ENCODE measurements at places on chromosomes 2 and 18.

DNA sequence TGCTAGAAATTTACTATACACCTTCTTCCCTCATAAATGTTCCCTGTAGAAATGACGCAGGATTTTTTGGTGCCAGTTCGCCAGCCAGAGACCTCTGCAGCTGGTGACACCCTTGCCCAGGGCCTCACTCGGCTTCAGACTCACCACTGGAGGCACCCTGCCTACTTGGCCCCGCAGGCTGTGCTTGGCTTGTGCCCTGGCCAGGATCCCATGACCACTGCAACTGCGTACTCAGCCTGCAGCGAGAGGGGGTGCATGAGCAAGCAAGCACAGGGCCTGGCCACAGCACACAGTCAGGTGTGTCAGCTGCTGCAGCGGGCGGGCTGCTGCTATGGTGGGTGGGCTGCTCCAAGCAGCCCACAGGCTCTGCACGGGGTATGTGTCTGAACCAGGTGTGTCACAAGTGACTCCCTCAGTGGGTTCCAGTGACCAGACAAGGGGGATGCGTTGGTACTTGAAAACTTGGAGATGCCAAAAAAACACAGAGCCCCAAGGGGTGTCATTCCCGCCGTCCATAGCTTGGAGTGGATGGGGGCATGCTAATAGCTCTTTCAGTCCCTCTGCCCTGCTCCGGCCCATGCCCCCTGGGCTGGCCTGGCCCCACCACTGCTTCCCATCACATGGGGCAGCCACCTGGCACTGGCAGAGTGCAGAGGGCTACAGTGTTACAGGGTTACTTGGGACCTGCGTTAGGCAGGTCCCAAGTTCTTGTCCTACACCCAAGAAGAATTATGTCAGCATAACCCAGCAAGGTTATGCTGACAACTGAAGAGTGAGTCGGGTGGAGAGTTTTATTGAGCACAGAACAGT, 46.6 kb upstream of the TANC1 start:
- no peak for DNase-seq

DNA sequence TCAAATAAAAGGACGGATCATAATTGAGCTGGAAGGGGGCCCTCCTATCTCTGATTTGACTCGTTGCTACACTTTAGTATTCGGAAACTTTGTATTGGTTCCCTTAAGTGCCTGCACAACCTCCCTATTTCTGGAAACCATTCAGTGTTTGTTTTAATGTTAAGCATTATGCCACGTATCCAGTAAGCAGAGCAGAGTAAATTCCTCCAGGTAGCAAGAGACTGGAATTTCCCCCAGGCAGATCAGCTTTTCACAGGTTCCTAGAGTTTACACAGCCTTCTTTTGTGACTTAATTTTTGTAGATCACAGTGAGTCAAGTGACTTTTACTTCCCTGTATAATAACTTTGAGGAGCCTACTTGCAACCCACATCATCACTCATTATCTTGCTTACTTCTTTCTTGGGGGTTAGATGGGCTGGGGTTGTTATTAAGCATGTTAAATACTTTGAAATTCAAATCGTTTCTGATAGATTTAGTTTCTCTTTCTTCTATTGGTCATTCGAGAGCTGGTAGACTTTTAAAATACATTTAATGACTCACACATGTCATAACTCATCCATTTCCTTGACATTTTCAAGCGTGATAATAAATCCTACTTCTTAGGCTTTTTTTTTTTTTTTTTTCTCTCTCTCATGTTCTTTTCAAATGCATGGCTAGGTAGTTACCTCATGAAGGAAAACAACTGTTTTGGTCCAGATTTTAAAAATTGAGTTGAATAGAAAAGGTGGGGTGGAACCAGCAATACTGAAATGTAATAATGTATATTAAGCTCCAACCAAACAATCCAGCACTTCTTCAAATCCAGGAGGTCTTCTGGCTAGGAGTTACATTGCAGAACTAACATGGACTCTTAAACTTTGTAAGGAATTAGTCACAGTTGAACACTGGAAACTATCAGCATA, 219.3 kb downstream of the NEDD4L start:
- DNase-seq = no peak

DNA sequence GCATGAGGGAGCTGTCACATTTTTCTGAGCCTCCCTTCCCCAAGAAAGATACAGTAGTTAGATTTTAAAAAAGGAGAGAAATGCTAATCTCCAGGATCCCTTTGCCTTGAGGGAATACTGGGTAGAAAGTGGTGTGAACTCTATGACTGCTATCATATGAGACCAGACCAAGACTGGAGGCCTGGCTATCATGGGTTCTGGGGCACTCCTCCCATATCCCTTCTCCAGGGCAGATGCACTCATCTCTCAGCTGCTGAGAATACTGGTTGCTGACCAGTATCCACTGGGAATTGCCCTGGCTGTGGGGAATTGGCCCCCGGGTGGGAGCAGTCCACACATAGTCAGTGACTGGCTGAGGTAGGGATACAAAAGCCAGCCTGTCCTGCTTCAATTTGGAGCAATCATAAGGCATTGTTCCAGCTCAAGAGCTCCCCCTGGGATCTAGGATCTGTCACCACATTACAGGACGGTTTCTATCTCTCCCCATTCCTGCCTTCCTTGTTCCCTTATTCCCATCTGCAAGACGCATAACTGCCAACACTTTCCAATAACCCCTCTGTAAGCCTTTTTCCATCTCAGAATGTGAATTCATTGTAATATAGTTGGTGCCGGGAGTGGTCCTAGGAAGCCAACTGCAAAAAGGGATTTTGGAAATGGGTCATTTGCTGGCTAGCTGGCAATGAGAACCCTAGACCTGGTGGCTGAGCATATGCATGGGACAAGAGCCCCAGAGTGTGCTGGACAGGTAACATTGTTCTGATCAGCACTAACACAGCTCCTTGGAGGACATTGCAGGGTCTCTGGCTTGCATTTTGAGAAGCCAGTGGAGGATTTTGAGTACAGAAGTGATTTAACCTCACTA, 35.4 kb upstream of the REEP1 start:
- DNase-seq = no peak

DNA sequence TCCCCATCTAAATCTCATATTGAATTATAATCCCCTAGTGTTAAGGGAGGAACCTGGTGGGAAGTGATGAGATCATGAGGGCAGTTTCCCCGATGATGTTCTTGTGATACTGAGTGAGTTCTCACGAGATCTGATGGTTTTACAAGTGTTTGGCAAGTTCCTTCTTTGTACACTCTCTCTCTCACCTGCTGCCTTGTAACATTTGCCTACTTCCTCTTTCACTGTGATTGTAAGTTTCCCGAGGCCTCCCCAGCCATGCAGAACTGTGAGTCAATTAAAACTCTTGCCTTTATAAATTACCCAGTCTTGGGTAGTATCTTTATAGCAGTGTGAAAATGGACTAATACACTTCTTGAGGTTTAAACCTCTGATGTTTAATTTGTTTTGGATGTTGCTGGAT, 177.5 kb downstream of the CD8B2 start:
- no peak for DNase-seq

GRCh38 chr2:191869178-191869577, 22.3 kb upstream of the CAVIN2 start:
- no peak for DNase-seq

GRCh38 chr18:48619501-48619900, 80.7 kb downstream of the CTIF start:
- DNase-seq = no peak

DNA sequence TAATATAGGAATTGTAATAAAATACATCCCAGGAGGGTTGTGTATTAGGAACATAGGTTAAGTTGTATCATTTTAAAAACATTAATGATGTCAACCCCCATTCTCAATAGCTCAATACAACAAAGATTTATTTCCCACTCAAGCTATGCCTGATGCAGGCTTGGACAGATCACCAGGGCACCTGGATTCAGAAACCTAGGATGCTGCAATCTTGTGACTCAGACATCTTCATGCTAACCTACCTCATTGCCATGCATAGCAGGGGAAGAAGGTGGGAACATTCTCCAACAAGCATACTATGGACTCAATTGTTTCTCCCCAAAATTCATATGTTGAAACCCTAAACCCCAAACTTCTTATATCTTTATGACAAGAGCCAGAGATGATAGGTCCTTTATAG, 244.2 kb downstream of the CD226 start:
- no peak for DNase-seq

GRCh38 chr18:31099450-31100230, 2.6 kb downstream of the DSC2 start:
- no peak for DNase-seq

DNA sequence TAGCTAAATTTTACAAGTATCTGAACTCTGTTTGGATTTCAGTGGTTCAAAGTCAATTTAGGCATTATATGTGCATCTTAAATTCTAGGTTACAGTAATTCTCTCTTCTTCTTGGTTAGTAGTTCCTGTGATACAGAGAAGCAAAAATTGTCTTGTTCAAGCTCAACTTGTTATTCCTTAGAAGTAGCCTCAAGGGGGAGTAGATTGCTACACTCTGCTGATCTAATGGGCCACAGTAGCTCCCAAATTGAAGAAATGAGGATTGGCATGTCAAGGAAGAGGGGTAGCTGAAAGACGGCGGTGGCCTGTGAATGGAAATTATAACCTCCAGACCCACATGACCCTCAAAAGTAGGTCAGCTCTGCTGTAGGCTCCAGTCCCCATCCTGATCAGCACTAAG, 334.7 kb downstream of the HRH4 start:
- no peak for DNase-seq

GRCh38 chr18:57918601-57919000, 115.5 kb upstream of the ATP8B1 start:
- DNase-seq = no peak

DNA sequence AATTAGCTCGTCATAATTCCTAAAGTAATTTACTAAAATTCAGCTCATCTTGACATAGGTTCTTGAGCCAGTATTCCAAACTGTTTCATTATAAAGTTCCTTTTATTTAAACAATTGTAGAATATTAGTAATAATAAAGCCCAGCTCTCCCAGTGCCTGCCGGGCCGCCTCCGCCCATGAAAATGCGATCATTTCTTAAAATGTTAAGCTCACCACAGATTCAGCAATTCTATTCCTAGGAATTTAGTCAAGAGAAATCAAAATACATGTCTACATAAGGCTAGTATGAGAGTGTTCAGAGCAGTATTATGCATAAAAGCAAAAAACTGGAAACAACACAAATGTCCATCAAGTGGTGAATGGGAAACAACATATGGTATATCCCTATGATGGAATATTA, 52.0 kb downstream of the XDH start:
- DNase-seq = no peak

GRCh38 chr2:202072737-202073401, at the start of gene KIAA2012:
KIAA2012 (plus strand) TSS chr2:202073255; CDS start chr2:202073628, 373 bp downstream.
- no peak for DNase-seq
